SW480 (cell line): ENCODE measurements at places on chromosomes 4 and X.

DNA sequence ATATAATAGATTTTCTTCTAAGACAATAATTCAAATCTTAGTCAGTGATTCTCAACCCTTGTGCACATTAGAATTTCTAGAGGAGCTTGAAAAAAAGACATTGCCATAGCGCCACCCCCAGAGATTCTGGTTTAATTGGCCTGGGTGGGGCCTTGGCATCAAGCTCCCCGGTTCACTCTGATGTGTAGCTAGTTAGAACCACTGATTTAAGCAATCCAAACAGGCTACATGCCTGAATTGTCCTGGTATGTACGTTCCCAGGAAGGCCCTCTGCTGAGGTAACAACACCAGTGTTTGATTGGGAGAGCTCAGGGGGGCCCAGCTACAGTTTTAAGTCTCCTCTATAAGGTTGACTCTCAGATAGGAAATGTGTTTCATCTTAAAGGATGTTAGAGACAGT, 1.3 kb upstream of the ATP10D start:
- DNase-seq: no peak

DNA sequence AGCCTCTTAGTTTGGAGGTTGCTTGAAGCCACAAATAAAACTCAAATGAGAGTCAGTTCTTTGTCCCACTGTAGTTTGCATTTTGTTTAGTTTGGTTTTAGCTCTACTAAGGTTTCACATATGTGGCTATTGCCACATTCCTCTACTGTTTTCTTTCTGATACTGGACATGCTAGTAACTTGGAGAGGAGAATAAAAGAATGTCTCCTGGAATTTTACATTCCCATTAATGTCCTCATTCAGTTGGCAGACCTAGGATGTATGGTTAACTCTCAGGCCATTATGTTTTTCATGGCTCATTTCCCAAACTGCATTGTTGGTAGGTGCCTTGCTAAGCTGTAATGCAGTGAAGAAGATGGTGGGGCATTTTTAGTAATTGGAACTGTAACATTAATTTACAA, 29.9 kb downstream of the UPRT start:
- DNase-seq: no peak

DNA sequence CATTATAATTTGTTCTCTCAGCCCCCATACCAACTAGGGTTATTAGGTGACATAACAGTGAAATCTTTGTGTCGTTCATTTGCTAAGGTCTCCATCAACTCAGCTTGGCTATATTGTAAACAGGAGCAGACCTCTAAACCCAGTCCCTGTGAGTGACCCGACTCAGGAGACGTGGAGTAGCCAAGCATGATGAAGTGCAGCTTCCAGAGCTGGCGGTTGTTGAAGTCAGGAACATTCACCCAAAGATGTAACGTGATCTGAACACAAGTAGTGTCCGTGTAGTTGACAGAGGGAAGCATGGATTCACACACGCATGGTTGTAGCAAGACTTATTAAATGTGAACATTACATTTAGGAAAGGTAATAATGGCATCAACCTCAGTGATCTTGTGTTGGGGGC, 102.3 kb downstream of the FAM193A start:
- DNase-seq: no peak

DNA sequence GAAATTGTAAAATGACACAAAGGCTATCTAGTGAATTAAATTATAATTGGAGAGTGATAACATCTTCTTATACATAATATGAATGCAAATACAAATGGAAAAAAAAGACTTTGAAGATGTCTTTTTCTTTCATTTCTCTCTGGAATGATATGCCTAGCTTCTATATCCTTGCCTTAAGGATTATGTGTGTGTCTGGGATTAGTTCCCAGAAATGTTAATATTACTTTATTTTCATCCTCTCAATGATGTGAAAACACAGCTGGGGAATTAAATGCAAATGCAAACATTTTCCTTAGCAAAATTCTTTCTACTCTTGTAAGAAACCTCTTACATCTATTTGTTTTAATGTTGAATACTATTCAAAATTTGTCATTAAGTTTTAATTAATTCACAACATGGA, 441.9 kb downstream of the FSTL5 start:
- no peak for DNase-seq

- DNase-seq: peak; percentile 66
Observed at GRCh38 chrX:68822641-68823410, 6.0 kb upstream of the EFNB1 start.

DNA sequence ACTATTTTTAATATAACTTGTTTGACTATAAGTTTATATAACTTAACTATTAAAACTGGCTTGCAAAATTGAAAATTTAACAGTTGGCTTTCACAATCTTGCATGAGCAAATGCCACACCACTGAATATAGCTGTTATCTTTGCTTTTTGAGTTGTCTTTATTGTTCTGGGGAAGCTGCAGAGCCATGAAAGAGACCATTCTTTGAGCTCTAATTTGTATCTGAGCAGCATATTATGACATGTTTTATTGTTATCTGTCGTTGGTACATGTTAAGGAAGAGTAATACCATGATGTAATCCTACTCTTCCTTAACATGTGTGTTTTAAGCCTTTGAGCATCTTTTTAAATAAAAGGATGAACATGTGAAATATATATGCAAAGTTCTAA, 97.1 kb upstream of the ANK2 start:
- DNase-seq: no peak

- DNase-seq: no peak
Observed at GRCh38 chr4:69524706-69525105, 29.0 kb upstream of the UGT2B4 start.

DNA sequence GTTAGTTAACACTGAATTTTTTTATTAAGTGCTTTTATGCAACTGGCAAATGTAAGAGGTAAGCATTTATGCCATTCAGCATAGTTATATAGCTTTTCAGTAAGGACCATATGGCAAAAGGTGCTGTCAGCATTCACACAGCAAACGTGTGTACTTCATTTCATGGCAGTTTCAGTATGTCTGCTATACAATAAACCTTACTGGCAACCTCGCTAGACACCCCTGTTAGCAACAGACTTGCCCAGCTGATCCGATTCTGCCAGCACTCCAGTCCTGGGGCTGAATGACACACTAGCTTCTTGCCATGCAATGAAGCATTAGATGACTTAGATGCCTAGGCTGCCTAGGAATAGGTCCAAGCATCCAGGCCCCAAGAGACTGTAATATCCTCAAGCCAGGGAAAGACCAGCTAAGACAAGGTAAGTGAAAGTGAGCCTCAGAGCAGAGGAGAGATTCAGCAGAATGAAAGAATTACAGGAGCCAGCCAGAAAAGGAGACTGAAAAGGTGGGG, 47.3 kb upstream of the DOCK11 start:
- no peak for DNase-seq

- no peak for DNase-seq
Observed at GRCh38 chr4:179465131-179465797, 2023.0 kb upstream of the AGA start.

- DNase-seq: peak; percentile 29
Observed at GRCh38 chrX:54043541-54044125, 640 bp downstream of the PHF8 start.

DNA sequence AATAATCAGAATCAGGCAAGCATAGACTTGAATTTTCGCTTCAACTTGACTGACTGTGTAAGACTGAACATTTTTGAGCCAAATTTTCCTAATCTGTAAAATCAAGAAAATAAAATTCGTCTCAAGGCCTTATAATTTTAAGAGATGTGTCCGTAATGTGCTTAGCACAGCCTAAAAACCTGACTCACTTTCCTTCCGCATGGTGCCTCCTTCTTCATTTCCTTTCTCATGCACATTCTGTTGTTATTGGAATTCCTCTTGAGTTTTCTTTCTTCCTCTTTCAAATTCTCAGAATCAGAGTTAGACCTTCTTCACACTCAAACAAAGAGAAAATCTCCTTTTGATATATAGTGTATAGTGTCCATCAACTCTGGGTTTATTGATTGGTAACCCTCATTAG, 208.9 kb upstream of the SLIT2 start:
- no peak for DNase-seq

GRCh38 chr4:141331534-141332358, 111.1 kb downstream of the ZNF330 start:
- peak; percentile 26 for DNase-seq

DNA sequence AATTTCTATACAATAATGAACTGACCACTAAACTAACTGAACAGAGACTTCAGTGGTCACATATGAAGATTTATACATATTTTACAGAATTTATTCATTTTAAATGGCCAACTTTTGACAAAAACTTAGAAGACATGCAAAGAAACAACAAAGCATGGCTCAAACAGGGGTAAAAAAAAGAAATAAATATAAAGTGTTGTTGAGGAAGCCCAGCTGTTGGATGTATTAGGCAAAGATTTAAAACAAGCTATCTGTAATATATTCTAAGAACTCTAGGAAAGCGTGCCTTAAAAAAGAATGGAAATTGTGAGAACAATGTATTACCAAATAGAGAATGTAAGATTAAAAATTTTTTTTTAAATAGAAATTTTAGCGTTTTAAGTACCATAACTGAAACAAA, 210.9 kb upstream of the HTR2C start:
- no peak for DNase-seq

- no peak for DNase-seq
Observed at GRCh38 chrX:52261125-52261462, 76.4 kb downstream of the MAGED4 start.

DNA sequence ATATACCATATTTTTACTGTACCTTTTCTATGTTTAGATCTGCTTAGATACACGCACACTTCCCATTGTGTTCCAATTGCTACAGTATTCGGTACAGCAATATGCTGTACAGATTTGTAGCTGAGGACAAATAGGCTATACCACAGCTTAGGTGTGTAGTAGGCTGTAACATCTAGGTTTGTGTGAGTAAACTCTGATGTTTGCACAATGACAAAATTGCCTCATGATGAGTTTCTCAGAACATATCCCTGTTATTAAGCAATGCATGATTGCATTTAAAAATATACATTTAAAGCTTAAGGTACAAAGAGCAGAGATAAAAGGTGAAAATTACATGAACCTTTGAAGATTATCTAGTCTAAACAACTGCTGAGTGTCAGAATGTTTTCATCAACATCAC, 181.7 kb downstream of the ADGRA3 start:
- DNase-seq: no peak

GRCh38 chr4:109914322-109914721, 1.6 kb downstream of the EGF start:
- no peak for DNase-seq

- DNase-seq: no peak
Observed at GRCh38 chrX:119389871-119390501, 9.2 kb upstream of the SLC25A43 start.

DNA sequence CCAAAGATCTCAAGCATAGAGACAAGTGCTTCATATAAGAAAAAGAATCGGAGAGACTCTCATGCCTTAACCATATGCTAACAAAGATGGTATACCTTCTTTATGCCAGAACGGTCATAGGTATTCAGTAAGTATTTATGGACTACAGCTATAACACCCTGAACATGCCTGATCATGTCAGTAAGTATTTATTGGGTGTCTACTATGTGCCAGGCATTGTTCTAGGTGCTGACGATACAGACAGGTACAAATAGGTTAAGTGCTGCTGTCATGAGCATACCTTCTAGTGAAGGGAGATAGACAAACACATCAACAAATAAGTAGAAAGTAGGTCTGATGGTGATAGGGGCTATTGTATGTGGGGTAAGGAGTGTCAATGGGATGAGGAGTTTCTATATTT, 9.5 kb upstream of the MID1 start:
- DNase-seq: no peak

GRCh38 chr4:157564218-157564617, 343.7 kb downstream of the GRIA2 start:
- no peak for DNase-seq

GRCh38 chr4:26406346-26406975, 83.8 kb downstream of the CCKAR start:
- DNase-seq: no peak

DNA sequence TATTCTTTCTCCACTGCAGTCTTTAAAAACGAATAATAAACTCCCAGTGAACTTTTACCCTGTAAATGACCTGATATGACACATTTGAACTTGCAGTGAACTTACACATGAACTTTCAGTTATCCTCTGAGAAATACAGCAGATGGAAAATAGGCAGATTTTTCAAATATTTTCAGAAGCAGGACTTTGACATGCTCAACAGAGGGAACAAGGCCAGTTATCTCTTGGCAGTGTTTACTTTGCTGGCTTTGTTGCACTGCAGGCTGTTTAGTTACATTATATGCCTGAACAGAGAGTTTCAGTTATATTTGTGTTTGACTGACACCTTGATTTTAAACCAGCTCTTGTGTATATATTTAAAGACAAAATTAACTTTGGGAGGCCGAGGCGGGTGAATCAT, 47.6 kb upstream of the FGG start:
- DNase-seq: no peak

- DNase-seq: no peak
Observed at GRCh38 chrX:123215397-123216089, 31.5 kb downstream of the GRIA3 start.

DNA sequence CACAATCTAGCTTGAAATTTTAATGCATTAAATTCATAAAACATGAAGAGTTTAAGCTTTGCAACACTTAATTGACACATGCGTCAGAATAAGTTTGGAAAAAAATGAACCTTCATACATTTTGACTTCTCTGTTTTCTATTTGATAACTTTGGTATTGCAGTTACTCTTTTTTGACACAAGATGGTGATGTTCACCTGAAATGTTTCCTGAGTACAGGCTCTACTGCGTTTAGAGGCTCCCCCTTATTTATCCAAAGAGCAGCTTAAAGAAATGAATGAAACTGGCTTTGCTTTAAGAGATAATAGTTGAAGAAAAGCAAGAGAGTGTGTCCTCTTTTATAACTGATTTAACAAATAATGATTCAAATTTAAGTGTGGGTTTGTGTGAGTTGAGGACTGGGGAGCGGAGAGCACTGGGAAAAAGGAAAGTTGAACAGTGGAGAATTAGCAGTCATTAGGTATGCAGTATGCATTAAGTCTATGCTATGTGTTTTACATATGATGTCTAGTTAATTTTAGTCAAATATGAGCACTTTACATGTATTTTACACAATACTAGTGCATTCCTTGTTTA, 180.6 kb upstream of the NUDT6 start:
- peak; percentile 34 for DNase-seq

DNA sequence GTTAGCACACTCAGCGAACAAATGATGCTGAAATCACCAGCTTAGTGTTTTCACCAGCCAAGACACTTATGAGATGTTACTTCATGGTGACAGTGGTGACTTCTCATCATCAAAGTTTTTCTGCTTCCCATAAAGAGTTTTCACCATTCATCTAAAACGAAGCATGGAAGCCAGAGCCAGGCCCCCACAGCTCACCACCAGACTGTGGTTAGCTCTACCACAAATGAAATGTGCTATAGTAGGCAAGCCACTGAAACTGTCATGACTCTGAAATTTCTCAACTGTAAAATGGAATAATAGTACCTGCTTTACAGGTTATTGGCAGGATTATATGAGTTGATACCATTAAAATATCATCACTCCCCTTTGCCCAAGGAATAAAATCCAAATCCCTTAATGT, 56.4 kb upstream of the HHIP start:
- DNase-seq: no peak

- no peak for DNase-seq
Observed at GRCh38 chr4:45062935-45063545, 336.7 kb upstream of the GNPDA2 start.

GRCh38 chrX:3184176-3184930, 143.1 kb downstream of the ARSF start:
- DNase-seq: peak; percentile 18

- no peak for DNase-seq
Observed at GRCh38 chr4:145663194-145663593, 16.8 kb upstream of the C4orf51 start.
